ENCODE measurements at places on chromosomes 16 and 17.

DNA sequence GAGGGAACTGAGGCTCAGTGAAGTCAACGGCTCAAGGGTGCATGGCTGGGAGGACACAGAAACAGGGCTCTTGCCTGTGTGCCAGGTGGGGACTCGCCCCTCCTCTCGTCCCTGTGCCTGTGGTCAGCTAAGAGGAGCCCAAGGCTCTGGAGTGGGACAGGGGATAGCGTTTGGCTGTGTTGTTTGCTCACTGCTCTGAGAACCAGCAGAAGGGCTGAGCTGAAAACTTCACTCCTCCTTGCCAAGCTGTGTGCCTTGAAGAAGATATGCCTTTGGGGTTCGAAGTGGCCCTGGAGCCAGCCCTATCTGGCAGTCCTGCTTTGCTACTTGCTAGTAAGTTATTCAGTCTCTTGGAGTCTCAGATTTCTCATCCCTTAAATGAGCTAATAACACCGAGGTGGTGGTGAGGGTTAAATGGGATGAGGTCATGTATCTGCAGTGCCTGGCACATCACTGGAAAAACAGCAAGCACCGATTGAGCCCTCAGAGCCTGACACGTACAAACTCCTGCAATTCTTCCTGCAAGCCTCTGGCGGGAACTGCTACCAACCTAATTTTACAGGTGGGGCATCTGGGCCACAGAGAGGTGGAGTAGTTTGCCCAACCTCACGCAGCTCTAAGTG, 17.7 kb downstream of the FOXL1 start:
- DNase-seq = no peak

GRCh38 chr16:85568519-85568918, 44.6 kb upstream of the GSE1 start:
- DNase-seq = peak; percentile 83

DNA sequence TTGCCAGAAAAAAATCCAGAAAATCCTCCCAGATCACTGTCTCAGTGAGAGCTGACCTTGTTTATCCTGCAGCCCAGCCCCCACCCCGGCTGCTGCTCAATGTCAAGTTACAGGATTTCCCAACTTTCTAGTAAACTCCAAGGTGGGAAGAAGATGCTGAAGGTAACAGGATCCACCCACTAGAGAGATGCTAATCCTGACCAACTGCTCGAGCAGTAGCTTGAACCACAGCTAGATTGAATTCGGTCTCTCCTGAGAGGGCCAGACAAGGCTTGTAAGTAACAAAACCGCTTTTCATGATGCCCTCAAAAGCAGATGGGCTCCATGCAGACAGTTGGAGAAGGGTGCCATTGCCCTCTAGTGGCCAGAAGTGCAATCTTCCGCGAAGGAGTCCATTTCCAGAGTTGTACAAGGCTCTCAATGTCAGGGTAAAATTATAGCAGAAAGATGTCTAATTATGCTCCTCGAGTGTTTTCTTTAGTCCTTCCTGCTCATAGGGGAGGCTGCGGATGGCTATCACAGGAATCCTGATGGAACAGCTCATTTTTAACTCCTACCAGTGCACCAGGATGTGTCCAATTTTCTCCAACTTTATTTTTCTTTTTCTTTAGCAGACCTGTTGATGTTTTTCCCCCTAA, 3.9 kb downstream of the CDH11 start:
- peak; percentile 3 for DNase-seq

GRCh38 chr16:986411-986810, 4.8 kb downstream of the SOX8 start:
- no peak for DNase-seq

- DNase-seq = no peak
Observed at GRCh38 chr16:13529193-13529982, 390.6 kb upstream of the ERCC4 start.

GRCh38 chr17:67689534-67690177, 28.1 kb upstream of the NOL11 start:
- DNase-seq = peak; percentile 33

GRCh38 chr17:27579897-27580321, 51.1 kb upstream of the LGALS9 start:
- no peak for DNase-seq

DNA sequence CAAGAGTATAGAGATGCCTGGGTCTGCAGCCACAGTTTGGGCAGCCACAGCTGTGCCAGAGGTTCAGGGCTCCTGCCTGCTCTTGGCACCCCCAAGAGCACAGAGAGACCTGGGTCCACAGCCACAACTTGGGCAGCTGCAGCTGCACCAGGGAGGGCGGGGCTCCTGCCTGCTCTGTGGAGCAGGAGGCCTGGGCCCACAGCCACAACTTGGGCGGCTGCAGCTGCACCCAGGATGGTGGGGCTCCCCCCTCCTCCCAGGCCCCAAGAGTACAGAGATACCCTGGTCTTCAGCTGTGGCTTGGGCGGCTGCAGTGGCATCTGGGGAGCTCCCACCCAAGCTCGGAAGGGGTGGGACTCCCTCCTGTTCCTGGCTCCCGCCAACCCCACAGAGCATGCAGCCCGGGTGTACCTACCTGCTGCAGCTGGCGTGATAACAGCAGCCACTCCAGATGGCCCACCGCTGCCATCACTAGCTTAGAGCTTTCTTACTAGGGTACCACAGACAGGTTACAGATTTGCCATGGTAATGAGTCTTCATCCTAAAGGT, 72.7 kb downstream of the PHKB start:
- DNase-seq = no peak

DNA sequence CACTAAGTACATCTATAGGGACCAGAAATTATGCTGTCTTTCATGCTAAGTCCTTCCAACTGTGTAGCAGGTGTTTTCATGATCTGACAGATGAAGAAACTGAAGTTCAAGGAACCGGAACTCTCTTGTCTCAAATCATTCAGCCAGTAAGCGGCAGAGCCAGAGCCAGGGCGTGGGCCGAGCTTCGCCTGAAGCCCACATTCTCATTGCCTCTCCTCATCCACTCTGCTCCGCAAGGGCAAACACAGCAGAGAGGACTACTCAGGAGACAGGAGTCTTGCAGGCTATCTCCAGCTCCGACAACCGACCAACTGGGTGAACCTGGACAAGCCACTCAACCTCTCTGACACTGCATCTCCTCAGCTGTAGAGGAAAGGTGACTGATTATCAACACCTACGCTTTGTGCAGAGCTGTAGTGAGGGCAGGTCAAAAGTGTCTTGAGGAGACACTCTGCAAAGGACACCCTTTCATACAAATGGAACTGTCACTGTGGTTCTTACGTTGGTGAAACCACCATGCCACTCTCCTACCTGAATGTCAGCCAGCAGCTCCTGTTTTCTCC, 72.9 kb downstream of the CYTH1 start:
- no peak for DNase-seq

GRCh38 chr16:12455287-12455798, 348.3 kb downstream of the CPPED1 start:
- DNase-seq = peak; percentile 35

All from CD14-positive monocyte (primary cell).